Umbilical cord (tissue), 2 donors: ENCODE measurements at places on chromosomes 3 and 15.

DNA sequence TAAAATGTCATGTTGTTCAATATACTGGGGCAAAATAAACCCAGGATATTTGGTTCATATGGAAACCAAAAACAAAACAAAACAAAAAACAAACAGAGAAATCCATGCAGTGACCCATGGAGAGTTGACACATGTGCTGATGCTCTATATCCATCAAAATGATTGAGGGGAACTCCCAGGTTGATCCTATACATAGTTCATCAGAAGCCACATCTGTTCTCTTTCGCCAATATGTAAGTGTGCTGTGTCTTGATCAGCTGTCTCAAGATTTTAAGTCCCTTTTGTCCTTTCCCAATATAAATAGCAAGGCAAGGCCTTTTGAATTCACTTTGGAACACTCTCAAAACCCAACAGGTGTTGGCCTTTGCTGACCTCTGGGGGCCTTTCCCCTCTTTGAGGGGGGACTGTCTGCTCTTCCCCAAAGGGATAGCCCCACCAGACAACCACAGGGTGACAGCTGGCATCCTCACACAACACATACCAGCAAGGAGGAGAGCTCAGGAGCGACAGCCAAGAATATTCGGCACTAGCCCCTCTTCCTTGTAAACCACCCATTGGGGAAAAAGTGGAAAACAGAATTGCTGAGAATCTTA, 209.4 kb upstream of the CD96 start:
- no peak for DNase-seq

DNA sequence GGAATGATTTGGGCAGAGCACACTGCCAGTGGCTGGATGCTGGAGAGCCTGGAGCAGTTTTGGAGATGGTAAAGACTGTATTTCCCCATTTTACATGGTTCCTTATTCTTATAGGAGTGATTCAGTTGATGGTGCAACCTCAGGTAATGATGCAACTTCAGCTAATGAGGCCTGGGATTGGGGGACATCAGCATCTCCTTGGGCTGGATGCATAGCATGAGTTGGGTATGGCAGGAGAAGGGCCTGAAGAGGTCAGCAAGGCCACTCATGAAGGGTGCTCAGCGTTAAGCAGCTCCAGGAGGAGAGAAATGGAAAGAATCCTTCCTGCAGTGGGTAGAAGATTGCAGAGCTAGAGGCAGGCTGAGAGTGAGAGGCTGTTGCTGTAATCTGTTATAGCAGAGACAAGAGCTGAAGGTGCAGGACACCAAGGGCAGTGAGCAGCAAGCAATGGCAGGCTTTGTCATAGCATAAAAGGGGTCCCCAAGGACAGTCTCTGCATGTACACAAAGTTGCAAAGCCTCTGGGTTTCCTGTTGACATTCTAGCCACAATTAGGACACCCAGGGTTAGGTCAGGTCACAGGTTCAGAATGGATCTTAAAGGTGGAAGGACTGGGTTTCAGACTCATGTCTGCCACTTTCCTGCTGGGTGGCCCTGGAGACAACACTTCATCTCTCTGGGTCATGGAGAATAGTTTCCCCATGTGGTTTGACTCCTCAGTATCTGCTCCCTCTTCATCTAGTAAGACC, 29.5 kb upstream of the SNRK start:
- no peak for DNase-seq

DNA sequence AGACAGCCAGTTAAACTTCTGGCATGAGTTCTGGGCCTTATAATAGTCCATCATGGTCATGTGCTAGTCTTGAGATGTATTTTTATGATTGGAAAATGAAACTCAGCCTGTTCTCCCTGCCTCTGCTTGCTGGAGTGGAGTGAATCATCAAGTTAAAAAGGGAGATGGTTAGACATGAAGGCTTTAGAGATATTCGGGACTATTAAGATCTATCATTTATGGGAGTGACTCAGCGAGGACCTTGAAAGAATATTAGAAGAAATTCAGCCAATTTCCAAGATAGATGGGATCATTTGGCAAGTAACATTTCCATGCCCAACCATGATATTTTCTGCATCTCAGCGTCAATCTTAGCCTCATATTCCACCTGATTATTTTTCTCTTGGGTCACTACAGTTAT, 79.8 kb downstream of the AGBL1 start:
- peak; percentile 87 for DNase-seq

DNA sequence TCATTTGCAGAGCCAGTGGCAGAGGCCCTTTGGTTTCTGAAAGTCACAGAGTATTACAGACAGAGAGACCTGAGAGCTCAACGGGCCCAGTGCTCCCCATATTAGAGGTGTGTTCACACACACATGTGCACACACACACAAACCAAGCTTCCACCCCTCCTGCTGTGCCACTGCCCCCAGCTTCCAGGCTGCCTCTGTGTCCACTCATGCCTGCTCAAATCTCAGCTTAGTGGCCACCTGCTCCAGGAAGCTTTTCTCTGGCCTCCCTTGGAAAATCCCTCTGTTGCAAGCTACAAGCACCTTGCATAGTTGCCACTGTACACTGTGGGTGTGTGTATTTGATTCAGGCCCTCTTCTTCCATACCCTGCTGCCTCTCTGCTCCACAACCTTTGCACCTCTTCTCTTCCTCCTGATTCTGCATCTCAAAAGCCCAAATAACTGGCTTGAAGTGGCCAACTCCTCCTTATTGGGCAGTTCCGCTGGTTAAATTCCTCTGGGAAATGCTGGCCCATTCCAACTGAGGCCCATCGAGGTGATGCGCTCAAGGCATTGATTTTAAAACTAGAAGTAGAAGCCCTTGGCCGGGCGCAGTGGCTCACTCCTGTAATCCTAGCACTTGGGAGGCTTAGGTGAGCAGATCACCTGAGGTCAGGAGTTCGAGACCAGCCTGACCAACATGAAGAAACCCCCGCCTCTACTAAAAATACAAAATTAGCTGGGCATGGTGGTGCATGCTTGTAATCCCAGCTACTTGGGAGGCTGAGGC, 23.0 kb downstream of the MESD start:
- DNase-seq = no peak

- no peak for DNase-seq
Measured at GRCh38 chr3:30613133-30613825, 6.9 kb downstream of the TGFBR2 start.
